Muscle of arm (tissue), 14 donors: ENCODE measurements at places on chromosomes 13 and 19. TPM values are rescaled to one million over a fixed set of nuclear protein-coding genes. Genes with fewer than 3 reads are reported as not detected.

Gene ZNF571
- not detected for polyA plus RNA-seq

DNA sequence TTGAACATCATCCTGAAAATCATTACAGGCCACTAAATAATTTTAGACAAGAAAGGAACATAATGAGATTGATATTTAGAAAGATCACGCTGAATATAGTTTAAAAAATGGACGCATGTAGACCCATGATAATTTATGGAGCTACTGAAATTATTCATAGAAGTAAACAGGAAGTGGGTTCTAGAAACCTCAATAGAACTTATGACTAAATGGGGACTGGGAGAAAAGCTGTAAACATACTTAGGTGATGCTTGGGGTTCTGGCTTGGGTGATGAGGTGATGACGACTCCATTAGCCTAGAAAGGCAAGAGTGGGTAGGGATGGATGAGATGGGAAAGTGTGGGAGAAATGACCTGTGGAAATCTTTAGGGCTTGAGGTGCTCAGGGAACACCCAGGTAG lies 484.0 kb downstream of the MYO16 start:
- no peak for DNase-seq

DNA sequence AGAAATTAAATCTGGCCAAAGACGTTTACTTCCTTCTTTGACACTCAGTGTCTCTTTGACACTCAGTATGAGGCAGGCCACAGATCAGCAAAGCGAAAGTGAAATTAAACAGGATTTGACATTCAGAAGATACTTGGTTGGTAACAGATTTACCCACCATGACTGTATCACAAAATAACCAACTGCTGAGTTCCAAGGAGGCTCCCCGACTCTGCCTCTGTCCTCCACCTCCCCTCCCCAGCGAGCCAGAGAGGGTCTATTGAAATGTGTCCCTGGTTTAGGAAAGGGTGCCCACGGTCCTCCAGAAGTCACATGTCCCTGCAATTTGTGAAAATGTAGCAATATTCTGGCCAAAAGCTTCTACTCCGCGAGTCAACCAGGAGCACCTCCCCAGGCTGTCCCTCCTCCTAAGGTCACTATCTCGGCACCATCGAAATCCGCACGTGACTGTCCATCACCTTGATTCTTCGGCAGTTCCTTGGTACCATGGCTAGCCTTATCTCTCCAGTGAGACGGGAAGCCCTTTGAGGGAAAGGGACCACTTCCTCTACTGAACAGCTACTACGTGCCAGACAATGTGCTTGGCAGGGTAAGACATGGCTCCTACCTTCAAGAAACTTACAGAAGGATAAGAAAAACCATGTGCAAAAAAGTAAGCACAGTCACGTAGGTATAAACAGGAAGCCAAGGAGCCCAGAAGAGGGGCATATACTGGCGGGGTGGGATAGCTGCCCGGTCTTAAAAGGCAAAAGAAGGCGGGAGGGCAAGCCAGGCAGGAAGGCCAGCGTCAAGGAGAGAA lies 1.5 kb downstream of the N4BP2L1 start:
- DNase-seq: peak; percentile 15

DNA sequence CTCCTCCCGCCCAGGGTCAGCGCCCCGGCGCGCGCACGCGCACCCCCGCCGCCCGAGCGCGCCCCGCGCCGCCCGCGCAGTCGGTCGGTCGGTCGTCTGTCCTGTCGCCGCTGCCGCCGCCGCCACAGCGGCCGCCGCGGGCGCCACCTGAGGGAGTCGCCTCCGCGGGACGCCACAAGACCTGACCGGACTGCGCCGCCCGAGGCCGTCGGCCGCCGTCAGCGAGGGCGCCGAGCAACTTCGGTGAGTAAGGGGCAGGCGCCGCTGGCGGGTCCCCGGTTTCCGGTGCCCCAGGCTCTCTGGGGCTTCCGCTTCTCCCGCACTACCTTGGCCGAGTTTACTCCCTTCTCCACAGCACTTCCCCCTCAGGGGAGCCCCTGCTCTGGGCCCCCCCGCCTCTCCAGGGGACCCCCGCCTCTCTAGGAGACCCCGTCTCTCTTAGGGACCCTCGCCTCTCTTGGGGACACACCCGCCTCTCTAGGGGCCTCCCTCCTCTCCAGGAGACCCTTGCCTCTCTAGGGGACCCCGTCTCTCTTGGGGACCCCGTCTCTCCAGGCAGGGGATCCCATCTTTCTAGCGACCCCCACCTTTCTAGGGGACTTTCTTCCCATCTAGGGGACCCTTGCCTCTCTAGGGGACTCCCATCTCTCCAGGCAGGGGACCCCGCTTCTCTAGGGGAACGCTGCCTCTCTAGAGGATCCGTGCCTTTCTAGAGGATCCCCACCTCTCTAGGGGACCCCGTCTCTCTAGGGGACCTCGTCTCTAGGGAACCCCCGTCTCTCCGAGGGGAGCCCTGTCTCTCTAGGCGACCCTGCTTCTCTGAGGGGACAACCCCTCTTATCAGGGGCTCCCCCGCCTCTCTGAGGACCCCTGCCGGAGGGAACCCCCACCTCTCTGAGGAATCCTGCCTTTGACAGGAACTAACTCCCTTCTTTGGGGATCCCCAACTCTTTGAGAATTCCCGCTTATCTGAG lies 19.3 kb upstream of the GATAD2A start:
- DNase-seq: no peak

GRCh38 chr19:44356383-44357111 lies at the start of gene ZNF112:
TSS of gene ZNF112 (minus strand) at chr19:44356680. CDS start at chr19:44340539, 16,141 bp downstream.
- peak; percentile 94 for DNase-seq
